CD4-positive, alpha-beta T cell treated with Interleukin-1 beta for 1 hour (primary cell): ENCODE measurements at places on chromosomes 3 and 15.
A peak's percentile ranks its signal among the peaks of the same experiment; 100 is the strongest.

- no peak for DNase-seq
Measured at GRCh38 chr15:57914350-57915055, 151.0 kb downstream of the ALDH1A2 start.

- DNase-seq: no peak
Measured at GRCh38 chr15:31236184-31237042, 90.2 kb upstream of the KLF13 start.

DNA sequence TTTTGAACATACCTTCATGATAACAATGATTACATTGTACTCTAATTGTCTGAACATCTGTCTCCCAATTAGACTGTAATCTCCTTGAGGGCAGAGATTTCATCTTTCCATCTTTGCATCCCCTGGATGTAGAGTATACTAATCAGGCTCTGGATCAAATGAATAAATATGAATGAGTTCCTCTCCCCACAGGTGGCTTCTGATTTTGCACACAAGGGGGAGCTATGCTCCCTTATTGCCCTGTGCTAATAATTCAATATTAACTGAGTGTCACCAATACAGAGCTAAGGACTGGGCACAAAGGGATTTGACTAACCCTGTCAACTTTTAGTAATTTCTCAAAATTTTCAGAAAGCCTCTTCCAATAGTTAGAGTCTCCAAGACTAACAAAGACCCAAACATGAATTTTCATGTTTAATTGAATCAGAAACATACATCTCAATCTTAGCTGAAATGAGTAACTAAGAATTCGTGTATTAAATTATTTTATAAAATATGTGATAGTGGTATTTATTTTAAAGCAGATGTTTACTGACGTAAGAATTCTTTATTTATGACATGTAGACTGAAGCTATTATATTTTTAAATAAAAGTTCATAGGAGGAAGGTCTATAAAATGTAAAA is 3.0 kb downstream of the DUOXA1 start:
- DNase-seq: peak; percentile 41

DNA sequence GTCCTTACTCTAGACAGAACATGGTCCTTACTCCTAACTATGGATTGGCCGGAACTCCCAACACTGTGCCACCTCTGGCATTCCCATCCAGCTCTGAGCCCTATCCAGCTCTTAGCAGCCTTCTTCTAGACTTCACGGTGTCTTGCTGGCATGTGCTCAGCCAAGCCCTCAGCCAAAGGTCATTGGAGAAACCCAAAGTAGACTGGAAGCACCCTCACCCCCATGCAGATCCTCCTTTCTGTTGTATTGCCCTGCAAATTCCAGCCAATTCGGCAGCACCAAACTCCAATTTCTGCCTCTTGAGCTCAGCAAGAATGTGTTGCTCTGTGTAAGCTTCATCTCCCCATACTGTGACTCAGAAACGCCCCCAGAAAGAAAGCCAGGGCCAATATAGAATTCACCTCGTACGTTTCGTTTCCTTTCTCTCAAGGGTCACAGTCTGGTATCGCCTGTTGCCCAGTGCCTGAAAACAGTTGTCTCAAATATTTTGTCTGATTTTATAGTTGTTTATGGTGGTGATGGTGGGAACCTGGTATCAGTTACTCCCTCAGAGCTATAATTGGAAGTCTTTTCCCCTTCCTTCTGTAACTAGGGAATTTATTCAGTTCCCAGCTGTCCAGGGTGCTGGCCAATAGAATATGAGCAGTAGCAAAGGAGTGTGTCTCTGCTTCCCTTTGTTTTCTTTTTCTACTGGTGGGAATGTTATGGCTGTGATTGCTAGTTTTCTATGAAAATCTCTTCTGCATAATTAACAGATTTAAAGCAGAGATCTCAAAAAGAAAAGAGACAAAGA is 28.4 kb upstream of the EPHB3 start:
- DNase-seq: no peak

GRCh38 chr15:66848116-66848515 is 146.1 kb downstream of the SMAD6 start:
- DNase-seq: no peak

- no peak for DNase-seq
Measured at GRCh38 chr3:123813876-123814275, 70.3 kb downstream of the MYLK start.

DNA sequence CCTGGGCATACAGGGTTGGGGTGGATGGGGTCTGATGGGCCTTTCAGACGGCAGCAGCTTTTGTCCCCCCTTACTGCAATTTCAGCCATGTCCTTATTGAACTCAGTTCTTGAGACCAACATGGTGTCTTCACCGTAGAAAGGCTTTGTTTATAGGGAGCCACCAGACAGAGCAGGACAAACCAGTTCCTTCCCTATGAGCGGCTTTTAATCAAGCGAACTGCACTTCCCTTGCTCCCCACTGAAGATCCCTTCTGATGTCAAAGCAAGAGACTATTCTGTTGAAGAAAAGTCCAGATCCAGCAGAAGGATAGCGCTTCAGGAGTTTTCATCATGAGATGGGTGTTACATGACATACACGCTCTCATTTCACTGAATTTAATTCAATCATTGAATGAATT is 100.4 kb downstream of the CD47 start:
- no peak for DNase-seq

DNA sequence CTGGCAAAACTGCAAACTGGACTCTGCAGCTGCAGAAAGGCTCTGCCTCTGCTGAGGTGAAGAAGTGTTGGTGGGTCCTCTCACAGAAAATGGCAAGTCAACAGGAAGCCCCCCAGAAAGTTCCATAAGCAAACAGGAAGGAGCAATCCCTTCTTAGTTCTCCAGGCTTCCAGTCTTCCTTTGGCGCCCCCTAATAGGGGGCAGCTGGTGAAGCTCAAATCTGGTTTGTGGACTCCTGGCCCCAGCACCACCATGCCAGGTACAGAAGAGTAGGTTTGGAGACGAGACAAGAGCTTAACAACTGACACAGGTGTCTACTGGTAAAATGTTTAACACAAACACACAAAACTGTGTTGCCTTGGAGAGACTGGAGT is 35.5 kb downstream of the LEO1 start:
- no peak for DNase-seq

DNA sequence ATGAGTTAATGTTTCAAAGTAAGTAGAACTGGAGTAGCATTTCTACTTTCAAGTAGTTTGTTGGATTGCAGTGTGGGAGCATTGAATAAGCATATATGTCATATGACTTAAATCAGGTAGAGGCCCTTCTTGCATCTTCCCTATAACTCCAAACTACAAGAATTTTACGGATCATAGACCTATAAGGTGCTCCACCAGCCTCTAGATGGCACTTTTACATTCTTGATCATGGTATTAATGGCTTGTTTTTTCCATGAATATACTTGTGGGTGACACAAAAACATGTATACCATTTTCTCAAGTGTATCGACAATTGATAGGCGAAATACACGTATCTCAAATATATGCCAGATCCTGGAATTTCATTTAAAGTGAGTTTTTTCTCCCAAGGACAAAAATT is 311.1 kb downstream of the ZPLD1 start:
- DNase-seq: no peak

DNA sequence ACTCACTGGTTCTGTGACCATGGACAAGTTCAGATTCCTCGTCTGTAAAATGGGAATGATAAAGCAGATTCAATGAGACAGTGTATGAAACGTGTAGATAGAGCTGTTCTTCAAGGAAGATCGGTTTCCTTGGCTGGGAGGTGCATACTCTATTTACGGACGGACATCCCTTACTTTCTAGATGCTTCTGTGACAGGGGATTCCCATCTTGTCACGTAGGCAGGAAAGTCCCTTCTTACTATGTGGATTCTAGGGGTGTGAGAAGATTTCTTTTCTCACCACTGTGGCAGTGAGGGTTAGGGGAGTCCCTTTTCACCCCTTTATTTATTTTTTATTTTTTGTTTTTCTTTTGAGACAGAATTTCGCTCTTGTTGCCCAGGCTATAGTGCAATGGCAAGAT is 180.9 kb upstream of the TBL1XR1 start:
- DNase-seq: peak; percentile 34

DNA sequence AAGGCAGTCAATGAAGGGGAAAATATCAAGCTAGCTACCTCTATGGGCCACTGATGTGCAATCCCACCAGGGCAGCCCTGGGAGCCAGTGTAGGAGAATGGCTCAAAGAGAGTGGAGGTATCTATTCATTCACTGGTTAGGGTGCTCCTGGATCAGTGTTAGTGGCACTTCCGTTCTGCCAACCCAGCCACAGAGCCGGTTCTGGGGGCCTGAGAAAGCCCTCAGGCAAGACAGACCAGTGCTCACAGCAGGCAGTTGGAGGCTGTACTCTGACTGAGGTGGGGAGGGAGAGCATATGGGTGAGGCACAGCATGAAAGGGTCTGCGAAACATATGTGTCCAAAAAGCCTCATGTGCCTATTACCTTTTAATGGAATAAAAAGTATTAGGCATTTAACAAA is 109.3 kb downstream of the KCNMB2 start:
- DNase-seq: no peak

DNA sequence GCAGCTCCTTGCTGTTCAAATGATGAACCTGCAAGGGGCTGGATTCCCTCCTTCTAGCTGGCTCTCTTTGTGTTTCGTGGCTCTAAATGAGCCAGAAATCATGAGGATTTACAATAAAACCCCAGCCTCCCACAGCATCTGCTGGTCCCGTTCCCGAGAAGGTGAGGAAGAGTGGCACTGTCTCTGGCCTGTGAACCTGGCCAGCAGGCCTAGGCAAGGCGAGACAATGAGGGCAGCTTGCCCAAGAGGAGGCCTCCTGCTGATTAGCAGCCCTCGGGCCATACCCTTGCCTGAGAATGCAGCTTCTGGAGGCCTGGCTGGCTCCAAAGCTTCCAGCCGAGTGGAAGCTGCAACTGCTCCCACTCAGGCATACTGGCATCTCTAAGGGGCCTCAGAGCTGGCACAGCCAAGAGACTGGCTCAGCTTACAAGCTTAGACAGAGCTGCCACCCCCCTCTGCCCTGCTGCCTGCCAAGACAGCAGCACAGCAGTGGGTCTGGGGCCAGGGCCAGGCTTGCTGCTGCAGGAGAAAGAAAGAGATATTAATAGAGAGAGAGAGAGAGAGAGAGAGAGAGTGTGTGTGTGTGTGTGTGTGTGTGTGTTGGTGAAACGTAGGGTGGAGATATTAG is 76.5 kb downstream of the HMG20A start:
- no peak for DNase-seq

DNA sequence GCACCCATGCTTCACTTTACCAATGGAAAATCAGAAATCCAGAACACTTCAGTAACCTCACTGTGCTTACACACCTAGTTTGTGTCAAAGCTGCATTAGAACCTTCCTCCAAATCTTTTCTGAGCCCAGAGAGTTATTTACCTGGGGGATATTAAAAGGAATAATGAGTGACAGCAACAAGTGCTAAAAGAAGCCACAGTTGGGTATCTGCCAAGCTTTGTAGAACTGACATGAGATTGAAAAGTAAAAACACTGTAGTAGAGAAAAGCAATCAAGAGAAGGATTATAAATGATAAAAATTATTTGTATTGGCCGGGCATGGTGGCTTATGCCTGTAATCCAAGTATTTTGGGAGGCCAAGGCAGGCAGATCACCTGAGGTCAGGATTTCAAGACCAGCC is 8.8 kb upstream of the TBC1D23 start:
- DNase-seq: no peak

- peak; percentile 52 for DNase-seq
Measured at GRCh38 chr3:122560680-122561079, 3.4 kb downstream of the PARP9 start.
